ENCODE measurements at places on chromosomes 11 and 22. TPM values are rescaled to one million over a fixed set of nuclear protein-coding genes. Genes with fewer than 3 reads are reported as not detected.

OR51B5 gene
- not detected for total RNA-seq

BAIAP2L2 gene
- total RNA-seq: not detected

VPS37C gene
- 25.4 TPM for total RNA-seq

PITPNM1 gene
- 26.3 TPM for total RNA-seq

CNTN5 gene
- not detected for total RNA-seq

MOV10L1 gene
- total RNA-seq: 0.62 TPM

OR52N4 gene
- total RNA-seq: not detected

CABP2 gene
- not detected for total RNA-seq

SLC22A8 gene
- total RNA-seq: not detected

OR51I1 gene
- not detected for total RNA-seq

GLYATL2 gene
- total RNA-seq: 0.26 TPM

ASPHD2 gene
- 0.08 TPM for total RNA-seq

NAALAD2 gene
- total RNA-seq: 1.8 TPM

DNAJC24 gene
- total RNA-seq: 18.9 TPM

MS4A12 gene
- total RNA-seq: not detected

GDPD4 gene
- total RNA-seq: not detected

DEUP1 gene
- not detected for total RNA-seq

KCNJ11 gene
- total RNA-seq: 27.9 TPM

SHISAL1 gene
- 1.1 TPM for total RNA-seq

SLC22A12 gene
- not detected for total RNA-seq

Measured in right cardiac atrium (tissue), 5 donors.